ENCODE measurements at places on chromosomes 11 and 22.

DNA sequence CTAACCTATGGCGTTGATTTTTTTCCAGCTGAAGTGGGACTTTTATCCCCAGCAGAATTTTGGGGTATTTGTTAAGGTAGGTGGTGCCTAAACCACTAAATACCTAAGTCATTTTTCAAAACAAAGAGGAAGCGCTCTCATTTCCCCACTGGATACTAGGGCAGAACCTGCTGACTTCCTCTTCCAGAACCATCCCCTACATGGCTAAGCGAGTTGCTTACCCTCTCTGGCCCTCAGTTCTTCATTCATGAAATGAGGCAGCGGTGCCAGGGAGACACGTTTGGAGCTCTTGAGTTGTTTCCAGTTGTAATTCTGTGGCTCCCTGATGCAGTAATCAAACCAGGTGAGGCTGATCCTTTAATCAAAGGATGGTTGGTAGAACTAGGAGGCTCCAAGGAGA, 10.0 kb upstream of the MTMR3 start:
- peak; percentile 8 for DNase-seq

GRCh38 chr11:72237112-72237931, 6.7 kb downstream of the PHOX2A start:
- DNase-seq, result no peak

DNA sequence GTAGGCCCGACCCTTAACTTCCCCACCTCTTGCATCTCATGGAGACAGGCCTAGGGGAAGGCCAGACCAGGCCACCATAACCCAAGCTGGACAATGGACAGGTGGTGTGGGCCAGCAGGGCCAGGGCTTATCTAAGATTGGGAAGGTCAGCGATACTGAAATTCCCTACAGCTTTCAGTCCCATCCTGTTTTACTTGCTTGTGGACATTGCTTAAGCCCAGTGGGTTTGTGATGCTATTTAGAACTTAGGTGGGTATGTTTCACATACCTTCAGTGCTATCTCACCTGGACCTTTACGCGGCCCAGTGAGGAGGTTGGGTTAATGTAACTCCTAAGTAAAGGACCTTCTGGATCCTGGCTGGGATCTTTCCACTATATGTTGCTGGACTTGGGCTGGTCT, 1.7 kb downstream of the FADS2 start:
- DNase-seq, result no peak

GRCh38 chr22:38735126-38735464, 20.7 kb downstream of the SUN2 start:
- no peak for DNase-seq

GRCh38 chr11:73393479-73394415, 17.5 kb downstream of the RELT start:
- peak; percentile 68 for DNase-seq

DNA sequence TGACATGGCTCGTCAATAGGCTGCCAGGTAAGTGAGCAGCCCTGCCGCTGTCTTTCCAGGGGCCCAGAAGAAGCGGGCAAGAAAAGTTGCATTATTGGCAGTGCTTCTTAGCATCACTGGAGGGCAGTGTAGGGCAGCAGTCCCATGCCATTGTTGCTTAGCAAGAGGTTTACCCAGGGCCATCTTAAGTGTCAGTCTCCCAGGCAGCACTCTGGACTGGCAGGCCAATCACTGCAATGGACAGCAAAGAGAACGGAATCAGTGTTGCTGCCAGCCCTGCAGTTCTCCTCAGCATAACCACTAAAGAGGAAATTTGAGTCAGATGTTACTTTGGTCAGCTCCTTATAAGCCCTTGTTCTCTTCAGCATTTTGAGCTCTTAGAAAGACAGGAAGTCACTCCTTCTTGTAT, 13.4 kb upstream of the GRK2 start:
- DNase-seq, result peak; percentile 55

- DNase-seq, result no peak
Measured at GRCh38 chr11:68331338-68331947, 19.1 kb downstream of the LRP5 start.

GRCh38 chr11:133123366-133123765, 408.9 kb downstream of the OPCML start:
- DNase-seq, result no peak

DNA sequence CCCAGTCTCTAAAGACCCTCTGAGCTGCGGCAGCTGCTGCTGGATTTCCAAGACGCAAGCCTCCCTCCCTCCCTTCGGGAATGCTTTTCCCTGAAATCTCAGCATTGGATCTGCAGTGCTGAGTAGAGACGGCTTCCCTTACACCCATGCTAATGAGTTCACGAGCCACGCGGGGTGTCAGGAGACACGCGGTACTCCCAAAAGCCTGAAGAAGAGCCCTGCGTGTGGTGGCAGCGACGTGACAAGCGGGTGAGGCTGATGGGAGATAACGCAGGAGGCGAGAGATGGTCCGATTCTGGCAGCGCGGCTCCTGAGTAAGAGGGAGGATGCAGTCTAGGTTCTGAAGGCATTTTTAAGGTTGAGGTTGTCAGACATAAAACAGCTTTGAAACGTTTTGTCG, 74.4 kb upstream of the ASPHD2 start:
- DNase-seq, result no peak

DNA sequence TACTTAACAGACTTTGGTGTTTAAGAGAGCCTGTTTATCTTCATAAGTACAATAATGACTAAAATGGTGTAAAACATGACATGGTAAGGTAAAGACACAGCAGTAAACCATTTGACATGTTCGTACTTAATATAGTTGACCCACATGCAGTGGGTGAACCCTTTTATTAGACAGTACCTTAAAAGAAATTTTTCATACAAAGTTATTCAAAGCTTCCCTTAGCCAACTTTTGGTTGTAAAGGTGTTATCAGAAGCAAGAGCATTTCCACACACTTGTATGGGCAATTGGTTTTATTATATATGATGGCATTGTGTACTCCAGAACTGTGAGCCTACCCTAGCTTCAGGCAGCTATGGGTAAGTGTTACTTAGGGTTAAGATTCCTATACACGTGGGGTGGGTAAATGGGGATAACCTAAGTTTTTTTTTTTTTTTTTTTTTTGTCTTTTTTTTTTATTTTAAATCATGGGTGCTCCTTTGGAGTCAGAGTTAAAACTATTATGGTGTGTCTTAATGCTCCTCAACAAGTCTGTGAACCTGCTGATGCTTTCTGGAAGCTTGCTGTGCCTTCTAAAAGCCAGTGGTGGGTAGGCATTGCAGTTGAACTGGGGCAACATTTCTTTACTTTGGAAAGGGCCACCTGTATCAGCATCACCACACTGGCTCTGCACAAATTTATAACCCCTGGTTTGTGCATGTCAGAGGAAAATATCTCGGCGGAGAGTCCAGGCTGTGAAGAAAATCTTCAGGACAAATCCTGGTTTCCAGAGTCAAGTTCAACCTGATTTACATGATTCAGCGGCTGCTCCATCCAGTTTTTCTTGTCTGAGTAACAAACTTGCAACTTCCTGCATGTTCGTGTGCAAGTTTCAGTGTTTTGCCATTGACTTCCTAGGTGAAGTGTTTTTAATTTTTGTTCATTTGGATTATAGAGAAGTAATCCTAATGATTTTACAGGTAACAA, 3.3 kb downstream of the PCF11 start:
- DNase-seq, result peak; percentile 36

DNA sequence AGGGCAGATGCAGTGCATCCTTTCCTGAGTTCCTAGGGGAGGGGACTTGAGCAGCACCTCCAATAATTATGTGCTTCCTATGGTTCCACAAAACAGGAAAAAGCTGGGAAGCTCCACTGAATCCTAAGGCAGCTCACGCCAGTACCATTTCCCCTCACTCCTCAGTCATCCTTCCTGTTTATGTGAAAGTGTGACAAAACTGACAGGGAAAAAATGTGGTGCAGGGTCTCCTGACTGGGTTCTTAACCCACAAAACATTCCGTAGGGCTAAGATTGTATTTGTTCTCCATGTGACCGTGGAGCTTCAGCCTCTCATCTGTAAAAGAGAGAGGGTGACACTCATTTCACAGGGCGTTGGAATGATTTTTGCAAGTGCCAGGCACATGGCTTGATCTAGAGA, 12.2 kb upstream of the LYVE1 start:
- DNase-seq, result no peak

DNA sequence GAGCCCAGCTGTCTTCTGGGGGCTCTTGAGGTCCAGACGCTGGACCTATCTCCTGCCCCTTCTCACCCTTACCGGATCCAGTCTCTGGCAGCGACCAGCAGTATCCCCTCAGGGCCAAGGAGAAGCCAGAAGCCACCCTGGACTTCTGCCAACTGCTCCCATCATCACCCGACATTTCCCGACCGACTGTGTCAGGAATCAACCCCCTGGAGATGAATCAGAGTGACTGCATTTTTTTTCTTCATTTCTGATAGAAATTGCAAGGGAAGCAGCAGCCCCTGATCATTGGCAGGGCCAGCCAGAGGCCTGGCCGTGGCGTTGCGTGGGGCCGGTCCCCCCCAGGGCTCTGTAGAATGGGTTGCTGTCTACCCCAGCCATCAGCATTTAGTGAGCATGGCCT, 5.2 kb upstream of the LIF start:
- DNase-seq, result no peak

DNA sequence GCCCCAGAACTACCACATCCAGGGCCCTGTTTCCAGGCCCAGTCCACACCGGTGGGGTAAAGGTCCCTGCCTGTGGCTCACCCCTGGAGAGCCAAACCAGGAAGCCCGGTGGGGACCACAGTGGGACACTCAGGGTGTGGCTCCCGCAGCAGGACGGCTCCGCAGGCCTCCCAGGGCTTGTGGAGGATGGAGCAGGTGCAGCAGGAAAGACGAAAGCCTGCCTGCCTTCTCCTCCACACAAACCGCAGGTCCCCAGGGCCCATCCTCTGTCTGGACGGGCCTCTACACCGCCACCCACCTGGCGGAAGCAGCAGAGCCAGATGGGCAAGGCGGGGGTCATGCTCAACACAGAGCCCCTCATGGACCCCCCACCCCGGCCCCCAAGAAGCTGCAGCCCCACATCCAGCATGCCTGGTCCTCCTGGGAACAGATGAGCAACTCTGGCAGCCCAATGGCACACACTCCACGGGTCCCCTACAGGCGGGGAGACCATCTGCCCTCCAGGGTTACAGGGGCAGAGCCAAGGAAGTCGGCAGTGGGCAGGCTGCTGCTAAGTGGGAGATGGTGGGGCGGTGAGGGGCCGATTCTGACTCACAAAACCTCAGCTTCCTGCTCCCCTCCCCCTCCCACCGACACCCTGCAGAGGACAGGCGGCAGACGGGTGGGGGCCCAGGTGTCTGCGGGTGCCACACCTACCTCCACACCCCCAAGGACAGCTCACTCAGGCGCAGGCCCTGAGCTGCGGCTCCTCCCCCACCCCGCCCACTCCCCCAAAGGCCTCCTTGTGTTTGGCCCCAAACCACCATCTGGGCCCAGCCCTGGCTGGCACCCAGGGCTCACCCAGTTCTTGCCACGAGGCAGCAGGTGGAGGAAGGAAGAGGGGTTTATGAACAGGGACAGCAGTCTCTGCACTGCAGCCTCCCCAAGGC, 5.2 kb downstream of the SBF1 start:
- peak; percentile 97 for DNase-seq

GRCh38 chr22:45188779-45189178, 25.1 kb downstream of the NUP50 start:
- DNase-seq, result no peak

- no peak for DNase-seq
Measured at GRCh38 chr11:74321487-74322188, 10.2 kb upstream of the P4HA3 start.

DNA sequence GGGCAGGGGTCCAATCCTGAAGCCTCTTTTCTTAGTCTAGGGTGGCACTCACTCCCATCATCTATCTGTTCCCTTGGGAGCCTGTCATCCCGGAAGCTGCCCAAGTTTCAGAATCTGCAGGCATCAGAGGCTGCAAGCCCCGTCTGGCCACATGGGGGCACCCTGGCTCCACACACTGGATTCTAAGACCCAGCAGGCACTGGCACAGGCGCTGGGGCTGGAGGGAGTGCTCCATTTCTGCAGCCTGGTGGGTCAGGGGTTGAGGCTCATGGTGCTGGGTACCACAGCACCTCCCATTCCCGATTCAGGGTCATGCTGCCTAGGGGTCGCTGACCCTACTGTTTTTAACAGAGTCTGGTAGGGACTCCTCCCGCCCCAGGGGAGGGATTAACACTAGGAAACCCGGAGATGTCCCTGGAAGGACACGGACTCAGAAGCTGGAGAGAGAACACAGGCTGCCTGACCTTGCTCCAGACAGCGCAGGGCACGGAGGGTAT, 243.9 kb upstream of the SYN3 start:
- DNase-seq, result peak; percentile 53

GRCh38 chr11:78801161-78801884, 226.7 kb upstream of the NARS2 start:
- peak; percentile 45 for DNase-seq

DNA sequence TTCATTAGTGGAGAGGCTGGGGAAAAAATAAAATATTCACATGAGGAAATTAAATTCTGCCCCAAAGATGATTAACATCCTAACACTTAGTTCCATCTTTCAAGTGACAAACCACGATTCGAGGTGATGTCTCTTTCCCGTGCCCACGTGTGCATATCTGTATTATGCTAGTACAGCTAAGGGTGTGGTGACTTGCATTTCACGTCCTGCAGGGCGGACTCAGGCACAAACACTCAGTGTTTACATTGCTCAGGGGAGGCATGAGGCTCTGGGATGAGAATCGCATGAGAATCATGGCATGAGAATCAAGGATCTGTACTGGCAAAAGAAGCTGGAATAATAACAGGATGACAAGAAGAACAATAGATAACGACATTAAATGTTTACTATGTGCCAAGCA, 179.4 kb downstream of the NTM start:
- DNase-seq, result no peak

- DNase-seq, result no peak
Measured at GRCh38 chr11:27427183-27427980, 45.2 kb downstream of the LGR4 start.

DNA sequence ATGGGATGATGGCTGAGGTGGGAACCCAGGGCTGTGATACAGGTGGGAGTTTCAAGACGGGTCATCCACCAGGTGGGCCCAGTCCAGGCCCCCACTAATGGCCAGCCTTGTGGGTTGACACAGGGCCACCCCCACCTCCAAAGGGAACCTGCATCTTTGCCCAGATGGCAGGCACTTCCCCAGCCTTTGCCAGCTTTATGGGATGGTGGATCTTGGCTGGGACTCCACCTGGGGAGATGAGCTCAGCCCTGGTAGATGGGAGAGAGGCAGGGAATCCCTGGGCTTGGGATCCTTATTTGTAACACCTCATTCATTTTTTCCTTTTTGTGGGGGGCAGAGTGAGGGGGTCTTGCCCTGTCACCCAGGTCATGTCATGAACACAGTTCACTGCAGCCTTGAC, 33.4 kb downstream of the CD82 start:
- DNase-seq, result no peak

- no peak for DNase-seq
Measured at GRCh38 chr22:46484861-46485595, 52.4 kb downstream of the CELSR1 start.
